Cardiac septum (tissue), 1 donor: ENCODE measurements at places on chromosomes 2 and 18. TPM values are rescaled to one million over a fixed set of nuclear protein-coding genes. Genes with fewer than 3 reads are reported as not detected.

DNA sequence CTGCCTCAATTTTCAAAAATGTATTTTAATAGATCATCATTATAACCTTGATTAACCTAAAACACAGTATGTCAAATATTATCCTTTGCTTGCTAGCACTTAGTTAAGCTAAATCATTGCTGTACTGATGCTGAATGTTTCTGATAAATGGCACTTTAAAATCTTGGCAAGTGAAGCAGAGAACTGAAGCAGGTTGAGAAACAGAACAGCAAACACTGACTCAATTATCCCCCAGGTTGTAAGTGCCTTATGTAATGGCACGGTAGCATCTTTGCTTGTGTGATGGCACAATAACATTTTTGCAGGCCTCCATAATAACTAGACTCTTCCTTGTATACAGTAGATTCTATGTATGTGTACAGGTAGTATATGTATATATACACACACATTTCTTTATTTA is 33.8 kb downstream of the ARHGAP15 start:
- DNase-seq: no peak

VWA3B gene
- 0.51 TPM for total RNA-seq

PRKAG3 gene
- total RNA-seq: 0.13 TPM

DNA sequence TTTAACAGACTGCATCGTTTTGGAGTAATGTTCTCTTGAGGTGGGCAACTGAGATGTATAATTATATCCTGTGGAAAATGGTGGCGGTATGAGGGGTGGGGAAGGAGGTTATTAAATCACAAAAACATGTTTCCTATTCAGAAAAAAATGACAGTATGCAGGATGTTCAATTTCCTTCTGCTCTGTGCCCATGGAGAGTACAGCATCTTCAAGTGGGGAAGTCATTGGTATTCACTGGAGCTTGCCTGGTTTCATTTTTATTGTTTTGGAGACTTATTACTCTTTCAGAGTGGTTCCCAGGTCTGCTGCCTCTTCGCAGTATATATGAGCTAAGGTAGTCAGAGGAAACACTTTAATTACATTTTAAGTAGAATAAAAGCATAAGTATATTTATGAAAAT is 318.8 kb upstream of the RAB12 start:
- no peak for DNase-seq
